ENCODE measurements at places on chromosomes 16 and 17.

GRCh38 chr16:78684030-78684611, 584.7 kb downstream of the WWOX start:
- DNase-seq, result no peak

GRCh38 chr17:81648013-81648706, 8.2 kb downstream of the PDE6G start:
- no peak for DNase-seq

- DNase-seq, result no peak
Observed at GRCh38 chr16:951660-952301, 19.0 kb downstream of the LMF1 start.

DNA sequence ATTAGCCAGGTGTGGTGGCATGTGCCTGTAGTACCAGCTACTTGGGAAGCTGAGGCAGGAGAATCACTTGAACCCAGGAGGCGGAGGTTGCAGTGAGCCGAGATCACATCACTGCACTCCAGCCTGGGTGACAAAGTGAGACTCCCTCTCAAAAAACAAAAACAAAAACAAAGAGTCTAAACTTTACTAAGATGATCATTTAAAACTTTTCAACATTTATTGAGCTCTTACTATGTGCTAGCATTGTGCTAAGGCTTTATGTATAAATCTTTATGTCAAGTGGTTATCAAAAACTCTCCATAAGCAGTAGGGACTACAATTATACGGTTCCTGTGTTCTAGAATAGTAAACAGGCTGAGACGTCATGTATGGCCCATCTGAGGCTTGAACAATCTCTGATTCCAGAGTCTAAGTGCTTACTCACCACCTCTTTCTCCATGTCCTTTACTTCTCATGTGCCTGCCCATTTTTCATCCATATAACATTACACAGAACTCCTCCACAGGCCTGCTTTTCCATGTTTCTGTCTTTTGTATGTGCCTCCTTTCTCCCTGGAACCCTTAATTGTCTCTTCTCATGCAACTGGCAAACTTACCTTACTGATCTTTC, 66.7 kb downstream of the NUP88 start:
- no peak for DNase-seq

GRCh38 chr16:47907109-47907508, 248.7 kb downstream of the ABCC12 start:
- no peak for DNase-seq

GRCh38 chr17:22600644-22601298, 908.4 kb downstream of the KCNJ18 start:
- DNase-seq, result no peak

- DNase-seq, result no peak
Observed at GRCh38 chr17:21674242-21674731, 18.0 kb upstream of the KCNJ18 start.

- DNase-seq, result no peak
Observed at GRCh38 chr16:88497561-88498462, 44.7 kb downstream of the ZFPM1 start.

- DNase-seq, result no peak
Observed at GRCh38 chr16:21654466-21654865, 2.1 kb upstream of the IGSF6 start.

- DNase-seq, result no peak
Observed at GRCh38 chr16:86088287-86088686, 189.3 kb downstream of the IRF8 start.

DNA sequence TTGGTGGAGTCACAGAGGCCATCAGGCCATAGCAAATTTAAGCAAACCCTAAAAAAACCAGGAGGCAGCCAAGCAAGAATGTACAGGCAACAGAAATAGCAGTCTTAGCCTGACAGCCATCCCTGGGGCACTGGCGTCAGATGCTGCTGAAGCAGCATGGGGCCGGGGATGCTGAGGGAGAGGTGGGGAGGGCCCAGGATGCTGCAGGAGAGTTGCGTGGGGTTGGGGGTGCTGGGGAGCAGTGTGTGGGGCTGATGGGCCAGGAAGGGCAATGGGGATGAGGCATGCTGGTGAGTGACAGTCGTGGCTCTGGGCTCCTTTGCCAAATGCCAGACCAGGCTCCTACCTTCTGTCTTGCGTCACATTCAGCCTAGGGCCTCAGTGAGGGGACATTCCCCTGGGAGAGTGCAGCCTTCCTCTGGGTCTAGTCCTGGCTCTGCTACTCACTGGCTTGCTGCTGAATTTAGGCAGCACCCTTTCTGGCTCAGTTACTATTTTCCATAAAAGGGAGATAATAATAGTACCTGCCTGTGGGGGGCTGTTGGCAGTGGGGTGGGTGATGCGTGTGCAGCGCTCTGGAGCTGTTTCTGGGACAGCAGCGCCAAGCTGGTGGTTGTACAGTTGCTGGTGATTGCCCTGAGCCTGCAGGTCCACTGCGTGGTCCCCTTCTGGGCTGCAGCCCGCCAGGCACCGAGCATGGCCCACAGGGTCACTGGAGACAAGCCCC, 88.1 kb downstream of the AMFR start:
- DNase-seq, result no peak

GRCh38 chr17:78748048-78748729, 33.9 kb downstream of the CYTH1 start:
- peak; percentile 71 for DNase-seq

- no peak for DNase-seq
Observed at GRCh38 chr16:85243308-85243707, 131.0 kb upstream of the CIBAR2 start.

DNA sequence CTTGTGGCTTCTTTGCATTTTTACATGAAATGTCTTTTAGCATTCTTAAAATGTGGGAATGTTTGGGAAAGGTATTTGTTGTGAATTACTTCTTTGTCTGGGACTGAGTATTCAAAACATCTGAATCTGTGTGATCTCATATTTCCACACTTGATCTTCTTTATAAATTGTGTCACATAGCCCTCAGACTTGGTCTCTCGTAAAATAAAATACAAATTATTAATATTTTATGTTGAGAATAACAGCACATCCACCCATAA, 81.9 kb downstream of the TUBD1 start:
- no peak for DNase-seq

GRCh38 chr16:4053301-4053845, 62.9 kb downstream of the ADCY9 start:
- DNase-seq, result no peak

DNA sequence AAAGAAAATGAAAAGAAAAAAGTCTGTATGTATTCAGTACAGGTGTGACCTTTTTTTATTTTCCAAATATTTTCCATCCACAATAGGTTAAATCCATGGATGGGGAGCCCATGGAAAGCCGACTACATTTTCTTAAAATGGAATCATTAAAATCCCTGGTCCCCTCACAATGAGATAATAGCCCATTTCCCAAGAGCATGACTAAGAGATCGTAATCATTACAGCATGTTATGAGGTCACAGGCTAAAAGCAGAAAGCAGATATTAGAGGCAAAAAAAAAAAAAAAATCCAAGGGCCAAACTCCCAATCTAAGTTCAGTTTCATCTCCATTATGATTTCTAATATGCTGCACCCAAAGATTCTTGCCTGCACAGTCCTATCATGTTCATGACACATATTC, 44.7 kb downstream of the CYTH1 start:
- no peak for DNase-seq

GRCh38 chr17:50604513-50604912, 30.2 kb upstream of the ABCC3 start:
- no peak for DNase-seq

DNA sequence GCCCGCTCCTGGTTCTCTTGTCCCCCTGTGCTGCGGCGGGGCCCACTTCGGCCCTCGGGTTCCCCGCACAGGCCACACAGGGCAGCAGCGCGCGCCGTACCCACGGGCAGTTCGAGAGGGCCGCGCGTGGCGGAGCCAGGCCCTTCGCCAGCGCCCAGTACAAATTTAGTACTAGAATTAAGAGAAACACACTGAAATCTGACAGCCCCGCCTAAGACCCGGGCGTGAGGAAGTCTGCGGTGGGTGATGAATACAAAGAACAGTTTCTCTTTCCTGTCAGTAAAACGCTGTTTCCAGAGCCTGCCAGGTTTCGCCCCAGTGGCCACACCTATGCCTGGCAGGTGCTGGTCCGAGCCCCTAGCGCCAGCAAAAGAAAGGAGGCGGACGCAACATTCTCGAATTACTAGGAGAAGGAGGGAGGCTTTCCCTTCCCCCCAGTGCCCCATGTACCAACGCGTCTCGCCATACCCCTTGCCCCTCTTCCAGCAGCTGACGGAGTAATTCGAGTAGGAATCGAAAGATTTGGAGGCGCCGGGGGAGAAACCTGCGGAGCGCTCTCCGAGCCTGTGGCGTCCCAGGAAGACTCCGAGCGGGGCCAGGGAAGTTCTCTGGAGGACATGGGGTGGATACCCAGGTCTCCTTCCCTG, 591 bp upstream of the SLFN5 start:
- DNase-seq, result peak; percentile 92

- DNase-seq, result no peak
Observed at GRCh38 chr16:88725609-88726407, 19.5 kb downstream of the CTU2 start.

DNA sequence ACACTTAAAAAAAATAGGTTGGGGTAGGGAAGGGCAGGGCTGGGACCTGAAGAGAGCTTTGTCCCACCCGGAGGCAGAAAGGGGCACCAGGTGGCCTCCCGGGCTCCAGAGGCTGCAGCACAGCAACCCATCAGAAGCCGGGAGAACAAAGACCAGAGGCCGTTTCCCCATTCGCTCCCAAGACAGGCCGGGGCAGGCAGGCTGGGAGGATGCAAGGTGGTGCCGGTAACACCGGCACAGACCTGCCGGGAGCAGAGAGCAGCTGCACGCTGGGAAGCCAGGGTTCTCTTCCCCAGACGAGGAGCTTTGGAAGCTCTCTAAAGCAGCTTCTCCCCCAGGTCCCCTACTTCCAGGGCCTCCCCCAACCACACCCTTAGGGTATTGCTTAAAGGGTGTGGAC, 5.6 kb downstream of the PPL start:
- no peak for DNase-seq

DNA sequence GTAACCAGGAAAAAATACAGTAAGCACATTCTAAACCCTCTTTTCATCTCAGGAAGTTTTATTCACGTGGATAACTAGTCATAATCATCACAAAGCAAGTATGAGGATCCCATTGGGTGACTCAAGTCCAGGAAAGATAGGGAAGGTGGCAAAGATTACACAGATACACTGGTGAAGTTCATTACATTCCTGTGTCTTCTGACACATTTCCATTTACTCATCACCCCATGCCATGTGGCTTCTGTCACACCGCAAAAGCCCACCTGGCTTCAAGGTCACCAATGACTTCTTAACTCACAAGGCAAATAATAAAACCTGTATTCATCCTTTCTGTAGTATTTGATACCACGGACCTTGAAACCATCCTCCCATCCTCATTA, 17.0 kb downstream of the HS3ST3A1 start:
- DNase-seq, result no peak

GRCh38 chr17:12365805-12366204, 299.9 kb upstream of the MYOCD start:
- DNase-seq, result no peak

DNA sequence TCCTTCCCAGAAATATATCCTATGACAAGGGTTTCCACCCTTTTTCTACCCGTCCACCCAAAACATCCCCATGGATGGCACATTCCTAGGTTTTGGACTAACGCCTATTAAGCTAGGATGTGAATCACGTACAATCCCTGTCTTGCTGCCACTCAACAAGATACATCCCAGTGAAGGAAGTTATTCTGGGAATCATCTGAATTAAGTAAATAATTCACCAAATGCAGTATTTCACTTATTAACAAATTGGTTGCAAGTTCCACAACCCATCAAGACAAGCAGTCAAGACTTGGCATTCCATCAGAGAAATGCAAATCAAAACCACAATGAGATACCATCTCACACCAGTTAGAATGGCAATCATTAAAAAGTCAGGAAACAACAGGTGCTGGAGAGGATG, 32.1 kb downstream of the ASPA start:
- no peak for DNase-seq

DNA sequence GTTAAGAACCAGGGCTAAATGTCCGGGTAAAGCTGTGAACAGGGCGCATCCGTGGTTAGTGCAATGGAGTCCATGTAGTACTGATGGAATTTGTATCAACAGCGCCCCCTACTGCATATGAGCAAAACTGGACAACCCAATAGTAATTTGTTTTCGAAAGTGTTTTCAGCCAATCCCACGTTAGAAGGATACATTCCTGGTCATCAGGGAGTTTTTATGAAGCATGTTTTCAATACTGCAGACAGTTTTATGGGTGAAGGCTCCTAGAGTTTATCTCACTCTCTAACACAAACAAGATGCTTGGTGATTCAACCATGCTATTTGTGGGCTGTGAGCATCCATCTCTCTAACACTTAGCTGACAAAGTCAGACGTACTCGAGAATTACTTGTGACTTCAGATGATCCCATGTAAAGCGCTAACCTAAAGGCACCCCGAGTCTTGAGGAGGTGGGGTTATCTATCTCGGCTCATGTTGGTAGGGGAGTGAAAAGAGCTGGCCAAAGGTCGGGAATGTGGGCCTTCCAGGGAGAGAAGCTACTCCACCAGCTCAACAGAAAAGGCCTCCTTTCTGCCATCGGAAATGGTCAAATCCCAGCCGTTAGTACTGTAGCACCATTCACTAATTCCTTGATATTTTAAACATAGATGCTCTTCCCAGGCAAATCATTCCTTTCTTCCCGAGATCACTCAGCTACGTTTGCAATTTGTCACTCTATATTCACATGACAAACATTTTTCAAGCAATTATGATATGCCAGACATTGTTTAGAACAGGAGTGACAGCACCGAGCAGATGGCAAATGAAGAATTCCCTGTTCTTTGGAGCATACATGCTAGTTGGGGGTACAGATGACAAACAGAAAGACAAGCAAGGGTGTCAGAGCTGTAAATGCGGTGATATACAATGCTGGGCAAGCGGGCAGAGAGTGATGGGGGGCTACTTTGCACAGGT, 46.9 kb upstream of the HNF1B start:
- peak; percentile 58 for DNase-seq

- no peak for DNase-seq
Observed at GRCh38 chr17:61534414-61534813, 56.6 kb downstream of the NACA2 start.

- no peak for DNase-seq
Observed at GRCh38 chr16:48317026-48317425, 68.2 kb downstream of the SIAH1 start.

DNA sequence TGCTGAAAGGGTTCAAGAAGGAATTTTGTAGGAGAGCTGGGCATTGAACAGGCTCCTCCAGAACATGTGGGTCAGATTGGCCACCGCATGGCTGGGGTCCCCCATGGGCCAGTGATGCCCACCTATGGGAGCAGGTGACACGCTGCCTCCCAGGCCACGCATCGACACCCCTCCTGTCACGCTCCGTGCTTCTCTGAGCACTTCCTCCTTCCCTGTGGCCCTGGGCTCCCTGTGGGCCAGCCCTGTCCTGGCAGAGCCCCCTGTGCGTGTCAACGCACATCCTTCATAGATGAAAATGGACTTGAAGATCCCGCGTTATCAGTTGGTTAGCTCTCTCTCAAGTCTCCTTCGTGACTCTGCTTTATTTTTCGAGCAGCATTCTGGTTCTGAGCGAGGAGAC, 160.3 kb downstream of the RPTOR start:
- no peak for DNase-seq

DNA sequence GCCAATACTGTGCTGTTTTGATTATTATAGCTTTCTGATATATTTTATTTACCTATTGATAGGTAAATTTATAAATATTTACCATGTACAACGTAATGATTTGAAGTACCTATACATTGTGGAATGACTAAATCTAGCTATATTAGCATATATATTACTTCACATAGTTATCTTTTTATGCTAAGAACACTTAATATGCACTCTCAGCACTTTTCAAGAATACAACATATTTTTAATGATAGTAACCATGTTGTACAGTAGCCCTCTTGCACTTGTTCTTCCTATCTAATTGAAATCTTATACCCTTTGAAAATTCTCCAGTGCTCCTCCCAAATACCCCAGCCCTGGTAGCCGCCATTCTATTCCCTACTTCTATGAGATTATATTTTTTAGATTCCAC, 604.0 kb upstream of the KIF2B start:
- no peak for DNase-seq

Measured in CD4-positive, alpha-beta T cell treated with Interleukin-2 at 100 ng/mL for 4 hours (primary cell).